ENCODE measurements at places on chromosomes 5 and 9.
A peak's percentile ranks its signal among the peaks of the same experiment; 100 is the strongest.

- peak; percentile 35 for DNase-seq
Observed at GRCh38 chr9:37938121-37938891, 34.4 kb upstream of the SLC25A51 start.

DNA sequence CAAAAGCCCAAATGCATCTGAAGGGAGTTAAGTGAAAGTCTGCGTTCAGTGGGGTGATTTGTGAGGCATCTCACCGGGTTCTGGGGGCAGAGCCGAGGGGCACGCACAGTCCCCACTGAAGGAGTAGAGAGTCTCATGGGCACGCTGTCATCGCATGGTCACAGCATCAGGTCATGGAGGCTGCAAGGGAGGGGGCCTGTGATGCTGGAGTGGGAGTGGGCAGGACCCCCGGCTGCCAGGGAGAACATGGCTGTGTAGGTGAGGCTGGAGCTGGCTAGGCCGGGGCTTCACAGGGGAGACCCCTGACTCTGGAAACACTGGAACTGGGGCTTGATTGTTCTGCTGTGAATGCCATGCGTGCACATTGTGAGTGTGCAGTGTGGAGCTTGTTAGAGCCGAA lies 360.5 kb downstream of the IRX2 start:
- no peak for DNase-seq

DNA sequence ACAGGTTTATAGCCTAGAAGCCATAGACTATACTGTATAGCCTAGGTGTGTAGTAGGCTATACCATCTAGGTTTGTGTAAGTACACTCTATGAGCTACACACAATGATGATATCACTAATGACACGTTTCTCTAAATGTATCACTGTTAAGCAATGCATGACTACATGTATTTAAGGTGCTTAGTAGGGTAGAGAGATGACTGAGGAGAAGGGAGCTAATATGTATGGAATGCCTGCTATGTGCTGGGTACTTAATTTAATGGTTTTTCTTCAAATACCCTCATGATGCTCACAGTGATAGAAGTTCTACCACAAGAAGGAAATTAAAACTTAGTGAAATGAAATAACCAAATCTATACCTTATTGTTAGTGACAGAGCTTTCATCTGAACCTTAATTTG lies 1785.5 kb downstream of the EFNA5 start:
- no peak for DNase-seq

GRCh38 chr5:169512385-169512784 lies 71.2 kb upstream of the SPDL1 start:
- DNase-seq = no peak

DNA sequence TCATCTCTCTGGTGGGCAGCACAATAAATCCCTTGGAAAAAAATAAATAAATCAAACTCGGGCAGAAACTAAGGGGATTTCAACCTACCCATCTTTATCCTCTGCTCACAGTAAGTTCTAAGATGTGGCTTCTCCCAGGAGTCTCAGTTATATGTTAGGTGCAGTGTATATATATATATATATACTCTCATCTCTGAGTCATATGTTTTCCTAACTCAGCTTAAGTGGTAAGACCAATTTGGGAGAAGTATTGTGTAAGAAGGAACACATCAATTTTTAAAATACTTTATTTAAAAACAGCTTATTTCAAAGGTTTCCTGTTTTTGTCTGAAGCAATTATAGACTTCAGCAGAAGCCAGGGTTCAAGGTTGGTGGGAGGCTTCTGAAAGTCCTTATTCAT lies 20.3 kb upstream of the OSMR start:
- no peak for DNase-seq

DNA sequence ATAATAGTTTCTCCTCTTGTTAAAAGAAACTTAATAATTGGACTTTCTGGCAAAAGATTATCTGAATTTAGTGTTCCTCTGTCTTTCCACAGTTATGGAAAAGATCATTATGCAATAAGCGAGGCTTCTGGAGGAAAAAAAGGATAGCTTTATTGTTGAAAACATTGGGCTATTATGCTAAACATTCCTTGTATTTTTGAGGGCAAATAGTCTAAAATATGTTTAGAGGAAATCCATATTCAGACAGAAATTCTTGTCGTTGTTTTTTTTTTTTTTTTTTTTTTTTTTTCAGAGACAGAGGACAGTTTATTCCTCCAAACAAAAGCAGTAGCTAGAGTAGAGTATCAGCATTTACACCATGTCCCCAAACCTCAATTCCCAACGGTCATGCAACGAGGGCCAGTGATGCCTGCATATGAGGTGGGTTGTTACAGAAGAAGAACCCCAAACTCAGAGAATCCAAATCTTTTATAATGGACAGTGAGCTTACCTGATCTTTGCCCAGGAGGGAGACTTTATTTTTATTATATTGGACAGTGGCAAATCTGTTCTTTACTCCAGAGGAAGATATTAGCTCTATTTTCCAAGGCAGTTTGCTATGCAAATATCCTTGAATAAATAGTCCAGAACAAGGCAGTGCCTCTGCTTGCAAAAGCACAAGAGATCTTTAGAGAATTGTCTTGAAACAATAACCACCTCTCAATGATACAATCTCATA lies 48.4 kb upstream of the CDK5RAP2 start:
- DNase-seq = no peak

- no peak for DNase-seq
Observed at GRCh38 chr5:65073250-65073661, 304.5 kb downstream of the CWC27 start.

GRCh38 chr5:158303883-158304282 lies 444.9 kb upstream of the CLINT1 start:
- no peak for DNase-seq

DNA sequence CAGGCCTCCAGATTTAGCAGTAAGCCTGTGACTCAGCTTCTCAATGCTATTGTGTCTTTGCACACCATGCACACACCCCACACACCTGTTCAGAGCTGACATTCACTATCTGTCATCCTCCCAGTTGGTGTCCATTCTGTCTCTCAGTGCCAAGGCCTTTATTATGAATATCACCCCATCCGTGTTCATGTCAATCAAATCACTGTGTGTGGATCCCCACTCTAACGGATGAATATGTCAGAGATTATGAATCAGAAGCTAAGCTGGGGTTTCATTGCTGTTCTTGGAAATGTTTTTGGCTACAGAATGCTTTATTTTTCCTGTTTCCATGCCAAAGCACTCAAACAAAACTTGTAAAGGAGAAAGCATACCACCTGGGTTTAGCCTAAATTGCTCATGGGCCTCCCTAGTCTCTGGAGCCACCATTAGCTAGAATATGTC lies 9.4 kb upstream of the MAMDC2 start:
- no peak for DNase-seq

DNA sequence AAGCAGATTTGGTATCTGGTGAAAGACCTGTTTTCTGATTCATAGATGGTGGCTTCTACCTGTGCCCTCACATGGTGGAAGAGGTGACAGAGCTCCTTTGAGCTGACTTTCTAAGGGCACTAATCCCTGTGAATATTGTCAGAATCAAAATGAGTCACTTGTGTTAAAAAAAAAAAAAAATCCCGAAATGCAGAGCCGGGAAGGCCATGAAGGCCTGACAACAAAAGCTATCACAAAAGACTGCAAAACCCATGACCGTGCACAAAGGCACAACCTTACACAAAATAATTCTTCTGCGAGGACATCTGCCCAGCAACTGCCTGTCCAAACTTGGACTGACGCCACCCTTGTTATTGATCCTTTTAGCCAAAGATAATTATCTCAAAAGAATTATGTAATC lies 19.6 kb upstream of the UBTD2 start:
- DNase-seq = no peak
